DMS79 (cell line): ENCODE measurements at places on chromosomes 12 and 14.

- DNase-seq = peak; percentile 98
Measured at GRCh38 chr14:39991041-39991440, 558.8 kb upstream of the FBXO33 start.

DNA sequence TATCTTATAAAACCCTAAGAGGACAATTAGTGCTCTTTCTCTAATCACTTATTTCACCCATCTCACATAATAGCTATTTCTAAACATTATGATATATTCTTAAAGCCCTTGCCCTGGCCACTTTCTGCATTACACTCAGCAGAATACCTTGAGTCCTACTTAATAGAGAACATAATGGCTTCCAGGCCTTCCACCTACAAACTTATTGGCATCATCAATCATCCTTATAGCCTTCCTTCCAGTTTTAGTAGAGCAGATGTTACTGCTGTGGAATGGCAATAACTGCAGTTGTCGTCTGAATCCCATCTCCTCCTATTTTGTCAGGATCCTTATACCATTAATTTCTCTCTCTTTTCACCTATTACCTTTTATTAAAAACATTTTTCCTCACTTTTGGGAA, 1127.4 kb downstream of the LRFN5 start:
- DNase-seq = no peak

- DNase-seq = no peak
Measured at GRCh38 chr14:62289471-62289870, 527.3 kb downstream of the SNAPC1 start.

GRCh38 chr12:14111230-14111865, 129.9 kb upstream of the GRIN2B start:
- DNase-seq = no peak

GRCh38 chr12:128727461-128727860, 96.3 kb downstream of the SLC15A4 start:
- DNase-seq = no peak

DNA sequence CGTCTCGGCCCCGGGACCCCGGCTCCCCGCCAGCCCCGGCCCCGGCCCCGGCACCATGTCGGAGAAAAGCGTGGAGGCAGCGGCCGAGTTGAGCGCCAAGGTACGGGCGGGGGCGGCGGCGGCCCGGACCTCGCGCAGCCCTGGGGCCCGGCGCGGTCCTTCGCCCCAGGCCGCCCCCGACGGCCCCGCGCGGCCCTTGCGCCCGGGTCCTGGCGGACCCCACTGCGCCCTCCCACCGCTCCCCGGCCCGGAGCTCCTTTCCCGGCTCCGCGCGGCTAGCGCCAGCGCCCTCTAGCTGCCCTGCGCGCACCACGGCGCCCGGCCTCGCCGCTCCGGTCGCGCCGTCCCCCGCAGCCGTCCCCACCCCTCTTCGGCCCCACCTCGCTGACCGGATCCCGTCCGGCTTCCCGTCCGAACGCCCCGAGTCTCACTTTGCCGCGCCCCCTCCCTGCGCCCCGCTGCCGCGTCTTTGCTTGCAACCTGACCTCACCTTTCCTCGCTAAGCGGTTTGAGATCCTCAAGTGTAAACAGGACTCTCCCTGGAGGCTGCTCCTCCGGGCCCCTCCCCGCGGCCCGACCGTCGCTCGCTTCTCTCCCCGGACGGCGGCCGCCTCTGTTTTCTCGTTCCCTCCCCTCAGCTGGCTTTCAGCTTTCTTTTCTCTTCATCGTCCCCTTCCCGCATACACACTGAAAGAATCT, 637 bp downstream of the PTMS start:
- DNase-seq = peak; percentile 60

GRCh38 chr12:30025317-30025716, 241.6 kb upstream of the TMTC1 start:
- DNase-seq = no peak

GRCh38 chr14:99274346-99275221, 2.6 kb upstream of the BCL11B start:
- DNase-seq = peak; percentile 95

DNA sequence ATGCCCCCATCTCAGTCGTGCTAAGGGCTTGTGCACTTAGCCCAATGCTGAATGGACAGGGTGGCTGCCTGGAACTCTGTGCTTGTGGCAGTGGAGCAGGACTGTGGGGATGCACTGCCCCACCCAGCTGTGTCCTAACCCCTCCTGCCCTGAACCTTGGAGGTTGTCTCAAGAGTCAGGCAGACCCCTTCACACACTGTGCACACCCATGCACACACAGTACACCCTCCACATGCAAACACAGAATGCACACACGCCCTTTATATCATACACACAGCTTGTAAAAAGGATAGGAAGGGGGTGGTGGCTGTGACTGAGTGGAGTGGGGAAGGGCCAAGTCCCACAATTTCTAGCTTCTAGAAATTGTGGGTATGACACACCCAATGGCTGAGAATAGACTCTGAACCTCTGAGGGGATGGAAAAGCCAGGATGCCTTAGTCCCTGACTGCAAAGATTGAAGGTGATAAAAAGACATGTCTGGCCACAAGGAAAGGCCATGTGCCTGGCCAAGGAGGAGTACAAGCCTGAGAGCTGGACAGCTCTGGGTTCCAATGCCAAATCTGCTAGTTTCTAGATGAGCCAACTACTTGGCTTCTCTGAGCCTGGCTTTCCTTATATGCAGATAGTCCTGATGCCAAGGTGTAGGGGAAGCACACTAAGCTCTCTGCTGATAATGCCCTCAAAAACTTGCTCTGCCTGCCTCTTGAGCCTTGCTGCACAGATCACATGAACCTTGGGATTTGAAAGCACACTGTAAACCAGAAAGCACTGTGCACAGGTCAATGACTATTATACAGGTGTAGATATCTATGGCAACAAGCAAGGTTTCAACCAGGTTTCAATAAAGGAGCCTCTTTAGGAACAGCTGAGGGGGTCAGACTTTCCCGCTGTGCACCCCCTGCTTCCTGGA, 8.4 kb downstream of the KRT8 start:
- no peak for DNase-seq

DNA sequence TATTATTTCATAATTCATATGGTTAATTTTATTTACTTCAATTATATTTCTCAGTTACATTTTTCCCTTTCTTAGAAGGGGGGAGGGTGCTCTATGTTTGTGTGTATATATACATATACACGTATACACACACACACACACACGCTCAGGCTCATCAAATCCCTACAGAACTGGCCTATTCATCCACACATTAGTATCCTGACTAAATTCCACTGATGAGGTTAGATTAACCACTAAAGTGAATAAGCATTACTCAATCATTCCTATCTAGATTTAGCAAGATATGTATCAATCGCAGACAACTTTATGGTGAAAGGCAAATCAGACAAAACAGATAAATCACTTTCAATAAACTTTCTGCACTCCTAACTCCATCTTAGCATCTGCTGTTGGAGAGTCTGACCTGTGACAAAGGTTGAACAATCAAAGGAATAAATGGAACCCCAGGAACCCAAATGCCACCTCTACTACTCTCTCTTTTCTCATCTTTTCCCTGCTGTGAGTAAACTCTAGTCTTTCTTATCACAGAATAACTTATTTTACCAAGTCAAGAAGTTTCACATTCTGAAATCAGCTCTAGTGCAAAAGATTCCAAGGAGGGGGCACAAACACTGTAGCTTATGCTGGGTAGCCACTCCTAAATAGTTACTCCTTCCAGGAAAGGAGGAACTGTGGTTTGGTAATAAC, 67.6 kb downstream of the RALGAPA1 start:
- no peak for DNase-seq

- DNase-seq = no peak
Measured at GRCh38 chr14:50943261-50943942, 881 bp downstream of the PYGL start.

DNA sequence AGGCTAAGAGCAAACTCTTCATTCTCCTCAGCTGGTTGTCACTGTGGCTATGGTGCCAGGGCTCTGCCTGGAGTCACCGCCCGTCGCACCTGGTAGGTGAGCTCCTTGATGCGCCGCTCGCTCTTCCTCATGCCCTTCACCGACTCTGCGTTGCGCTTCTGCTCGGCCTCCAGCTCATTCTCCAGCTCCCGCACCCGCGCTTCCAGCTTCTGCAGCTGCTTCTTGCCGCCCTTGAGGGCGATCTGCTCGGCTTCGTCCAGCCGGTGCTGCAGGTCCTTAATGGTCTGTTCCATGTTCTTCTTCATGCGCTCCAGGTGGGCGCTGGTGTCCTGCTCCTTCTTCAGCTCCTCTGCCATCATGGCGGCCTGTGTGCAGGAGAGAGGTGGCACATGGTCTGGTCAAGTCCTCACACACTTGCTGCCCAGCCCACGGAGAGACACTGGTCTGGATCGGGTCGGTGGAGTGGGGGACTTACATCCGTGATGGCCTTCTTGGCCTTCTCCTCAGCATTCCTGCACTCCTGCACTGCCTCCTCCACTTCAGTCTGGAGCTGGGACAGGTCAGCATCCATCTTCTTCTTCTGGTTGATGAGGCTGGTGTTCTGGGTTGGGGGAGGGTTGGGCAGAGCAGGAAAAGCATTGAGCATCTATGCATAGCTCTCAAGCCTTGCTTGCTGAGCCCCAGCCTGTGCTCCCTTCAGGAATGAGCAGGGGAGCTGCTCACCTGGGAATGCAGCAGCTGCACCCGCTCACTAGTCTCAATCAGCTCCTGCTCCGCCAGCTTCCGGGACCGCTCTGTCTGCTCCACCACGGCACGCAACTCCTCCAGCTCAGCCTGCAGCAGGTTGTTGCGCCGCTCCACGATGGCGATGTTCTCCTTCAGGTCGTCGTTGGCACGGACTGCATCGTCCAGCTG, 7.1 kb upstream of the MYH6 start:
- DNase-seq = no peak

- no peak for DNase-seq
Measured at GRCh38 chr12:22029991-22030390, 16.0 kb upstream of the CMAS start.

GRCh38 chr12:9741726-9742125, 8.8 kb upstream of the CLECL1 start:
- DNase-seq = no peak
